Activated CD4-positive, alpha-beta T cell treated with anti-CD3 and anti-CD28 coated beads for 48 hours (primary cell): ENCODE measurements at places on chromosomes 5 and 9.

GRCh38 chr5:86679529-86679928 is 61.8 kb downstream of the COX7C start:
- DNase-seq = no peak

- no peak for DNase-seq
Measured at GRCh38 chr9:10041726-10042229, 571.0 kb downstream of the PTPRD start.

DNA sequence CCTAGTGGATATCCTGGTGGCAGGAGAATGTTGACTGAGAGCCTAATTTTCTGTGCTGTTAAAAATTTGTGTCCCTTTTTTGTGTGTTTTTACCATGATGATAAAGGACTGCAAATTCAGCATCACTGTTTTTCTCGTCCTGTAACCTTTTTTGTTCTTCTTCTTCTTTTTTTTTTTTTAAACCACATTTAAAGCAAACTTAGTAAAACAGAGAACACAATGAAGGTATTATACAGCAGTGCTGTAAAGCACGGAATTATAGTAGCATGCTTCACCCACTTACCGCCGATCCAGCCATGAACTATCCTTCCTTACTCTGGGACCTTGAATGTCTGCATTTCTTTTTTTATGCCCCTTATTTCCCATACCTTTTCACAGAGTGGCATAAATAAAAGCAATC is 280.0 kb downstream of the ARHGAP26 start:
- DNase-seq = no peak

GRCh38 chr5:164119806-164120447 is 614.5 kb downstream of the MAT2B start:
- no peak for DNase-seq

GRCh38 chr5:136064510-136064909 is 35.7 kb downstream of the TGFBI start:
- DNase-seq = no peak

DNA sequence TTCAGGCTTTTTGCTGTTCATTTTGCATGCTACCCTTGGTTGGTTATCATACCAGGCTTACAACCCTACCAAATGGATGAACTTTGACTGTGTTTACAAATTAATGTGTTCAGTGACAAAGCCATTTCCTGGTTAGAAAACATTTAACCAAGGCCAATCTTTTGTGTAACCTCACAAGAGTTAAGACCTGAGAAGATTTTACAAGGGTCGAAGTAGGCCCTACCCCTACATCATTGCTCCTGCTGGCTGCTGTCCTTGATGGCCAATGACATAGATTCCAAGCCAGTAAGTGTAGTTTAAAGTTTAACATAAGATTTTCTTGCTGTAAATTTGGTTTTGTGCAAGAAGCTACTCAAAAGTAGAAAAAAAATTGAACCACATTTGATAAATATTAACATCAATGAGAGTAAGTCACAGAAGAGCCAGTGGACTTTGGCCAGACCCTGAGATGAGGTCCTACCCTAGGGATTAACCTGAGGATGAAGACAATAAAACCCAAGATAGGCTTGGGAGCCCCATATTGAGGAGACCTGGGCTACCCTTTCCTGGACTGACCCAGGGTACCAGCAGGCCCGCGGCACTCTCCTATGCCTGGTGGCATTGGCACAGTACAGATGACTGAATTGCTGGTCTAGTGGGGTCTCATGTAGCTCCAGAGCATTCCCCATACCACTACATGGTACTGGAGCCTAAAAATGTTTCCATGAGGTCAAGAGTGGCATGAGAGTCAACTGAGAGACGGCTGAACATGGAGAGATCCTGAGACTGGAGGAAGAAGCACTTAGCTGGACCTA is 8.3 kb downstream of the C1QTNF3 start:
- no peak for DNase-seq

- DNase-seq = no peak
Measured at GRCh38 chr5:88388476-88389337, 120.1 kb upstream of the TMEM161B start.

- no peak for DNase-seq
Measured at GRCh38 chr9:1535051-1535450, 480.1 kb upstream of the SMARCA2 start.

DNA sequence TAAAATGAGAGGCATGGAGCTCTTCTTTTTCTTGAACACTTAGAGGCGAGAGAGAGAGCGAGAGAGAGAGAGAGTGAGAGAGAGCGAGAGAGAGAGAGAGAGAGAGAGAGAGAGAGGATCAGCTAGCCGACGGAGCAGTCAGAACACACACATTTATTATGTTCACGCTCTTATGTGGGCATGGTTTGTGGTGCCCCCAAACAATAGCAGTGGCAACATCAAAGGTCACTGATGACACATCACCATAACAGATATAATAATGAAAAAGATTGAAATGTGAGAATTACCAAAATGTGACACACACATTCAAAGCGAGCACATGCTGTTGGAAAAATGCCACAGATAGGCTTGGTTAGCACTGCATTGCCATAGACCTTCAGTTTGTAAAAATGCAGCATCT is 116.1 kb downstream of the KDM4C start:
- DNase-seq = no peak

- DNase-seq = no peak
Measured at GRCh38 chr5:33662722-33663427, 222.1 kb downstream of the TARS1 start.
